Airway epithelial cell (primary cell): ENCODE measurements at places on chromosomes 13 and 19. TPM values are rescaled to one million over a fixed set of nuclear protein-coding genes. Genes with fewer than 3 reads are reported as not detected.

Gene PTPRH
- 0.21 TPM in 1 of 2 replicates, not detected in the other for total RNA-seq

Gene CYP2A6
- not detected in 2 replicates for total RNA-seq

Gene S1PR2
- total RNA-seq = 2.4 and 4.9 TPM in 2 replicates

Gene ZIC2
- not detected in 2 replicates for total RNA-seq

Gene CFAP97D2
- total RNA-seq = not detected in 2 replicates

Gene ZNF85
- 4.9 and 7.2 TPM in 2 replicates for total RNA-seq

Gene CCDC70
- total RNA-seq = not detected in 2 replicates

Gene ZNF558
- 14.0 and 14.9 TPM in 2 replicates for total RNA-seq

Gene ZNF560
- total RNA-seq = 0.49 TPM in 1 of 2 replicates, not detected in the other

Gene RASAL3
- total RNA-seq = not detected in 2 replicates

Gene THSD8
- not detected in 2 replicates for total RNA-seq

Gene ZNF616
- total RNA-seq = 3.5 and 5.6 TPM in 2 replicates

Gene KLF1
- total RNA-seq = not detected in 2 replicates

Gene MIA
- 0.88 and 0.92 TPM in 2 replicates for total RNA-seq

Gene CD177
- total RNA-seq = 0.09 and 0.14 TPM in 2 replicates

Gene PSG7
- total RNA-seq = not detected in 2 replicates

Gene EPSTI1
- 0.98 and 1.1 TPM in 2 replicates for total RNA-seq

Gene RTBDN
- not detected in 2 replicates for total RNA-seq

Gene CLASRP
- 24.7 and 31.9 TPM in 2 replicates for total RNA-seq

Gene CACNA1A
- total RNA-seq = 0.14 TPM in 1 of 2 replicates, not detected in the other

Gene CLEC4M
- total RNA-seq = not detected in 2 replicates
